ENCODE measurements at places on chromosomes 6 and 20.

DNA sequence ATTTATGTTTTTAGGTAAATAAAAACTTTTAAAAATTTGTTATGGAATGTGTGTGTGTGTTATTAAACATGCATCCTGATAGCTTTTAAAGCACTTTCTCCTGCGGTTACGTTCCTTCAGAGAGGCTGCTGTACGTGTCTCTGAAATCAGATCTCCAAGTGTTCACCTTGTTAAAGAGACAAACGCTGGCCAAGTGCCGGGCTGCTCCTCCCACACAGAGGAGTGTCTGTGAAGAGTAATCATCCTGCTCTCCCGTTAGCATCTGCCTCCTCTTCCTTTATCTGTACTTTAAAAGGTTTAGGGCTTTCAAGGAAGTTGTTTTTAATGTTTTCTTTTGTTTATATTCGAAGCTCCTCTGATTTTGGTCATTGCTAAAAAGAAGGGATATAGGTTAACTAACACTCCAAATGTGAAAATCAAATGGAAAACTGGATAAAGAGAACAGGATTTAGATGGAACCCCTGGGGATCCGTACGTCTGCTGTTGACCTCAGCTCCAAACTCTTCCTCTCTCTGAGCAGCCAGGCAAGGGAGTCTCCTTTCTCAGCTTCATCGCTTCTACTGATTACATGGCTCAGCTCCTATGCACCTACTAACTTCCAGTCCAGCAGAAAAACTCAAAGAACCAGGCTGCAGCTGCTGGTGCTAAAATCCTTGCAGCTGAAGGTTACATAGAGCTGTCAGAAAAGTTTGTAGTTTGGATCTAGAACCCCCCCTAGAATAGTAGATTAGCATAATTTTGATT lies 20.0 kb downstream of the IRF4 start:
- no peak for DNase-seq

DNA sequence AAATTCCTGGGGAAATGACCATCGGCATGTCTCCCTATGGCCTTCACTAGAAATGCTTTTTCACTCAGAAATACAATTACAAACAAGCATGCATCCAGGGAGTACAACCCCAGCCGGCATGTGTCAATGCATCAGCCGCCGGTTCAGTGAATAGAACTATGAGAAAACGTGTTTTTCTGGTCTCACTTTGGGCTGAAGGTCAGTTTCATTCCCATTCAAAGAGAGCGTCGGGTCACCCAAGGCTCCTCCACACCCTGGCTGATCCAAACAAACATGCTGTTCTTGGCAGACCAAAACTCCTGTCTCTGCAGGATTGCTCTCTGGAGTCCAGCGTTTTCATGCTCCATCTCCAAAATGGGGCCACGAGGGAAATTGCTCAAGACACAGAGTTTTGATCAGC lies 35.5 kb upstream of the NXT1 start:
- DNase-seq, result no peak

DNA sequence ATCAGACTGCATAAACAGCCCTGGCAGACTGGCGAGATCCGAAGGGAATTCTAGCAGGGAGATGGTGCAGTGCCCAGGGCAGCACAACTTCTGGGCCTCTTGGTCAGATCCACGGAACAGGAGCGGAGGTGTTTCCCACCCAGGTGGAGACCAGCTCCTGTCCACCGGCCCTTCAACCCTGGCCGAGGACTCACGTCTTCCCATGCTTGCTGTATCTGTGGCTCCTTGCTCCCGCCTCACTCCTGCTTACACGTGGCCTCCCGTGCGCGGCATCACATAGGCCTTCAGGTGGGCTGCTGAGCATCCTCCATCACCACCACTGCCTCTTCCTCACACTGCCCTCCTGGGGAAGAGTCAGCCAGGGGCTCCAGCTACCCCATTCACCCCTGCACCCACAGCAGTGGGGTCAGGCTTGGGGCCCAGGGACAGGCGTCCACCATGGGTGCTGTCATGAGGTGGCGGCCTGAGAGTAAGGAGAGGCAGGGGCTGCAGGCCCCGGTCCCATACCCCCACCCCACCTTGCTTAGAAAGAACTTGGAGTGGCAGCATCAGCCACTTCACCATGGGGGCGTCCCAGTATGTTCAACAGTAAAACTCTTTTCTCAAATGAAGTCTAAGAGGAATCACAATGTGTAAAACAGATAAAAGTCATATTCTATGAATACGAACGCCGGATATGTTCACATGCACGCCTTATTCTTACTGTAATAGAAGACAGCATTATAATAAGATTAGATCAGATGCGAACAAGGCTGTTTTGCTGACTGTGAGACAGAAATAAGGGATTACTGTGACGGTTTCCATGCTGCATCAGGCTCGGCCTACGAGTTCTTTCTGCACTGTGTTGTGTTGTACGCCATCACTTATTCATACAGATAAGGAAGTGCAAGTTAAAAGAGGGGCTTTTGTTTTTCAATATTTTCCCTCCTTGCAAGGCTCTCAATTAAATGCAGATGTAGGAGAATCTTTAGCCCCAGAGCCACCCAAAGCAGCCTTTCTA lies 165.4 kb downstream of the GRM4 start:
- no peak for DNase-seq

- DNase-seq, result no peak
Observed at GRCh38 chr6:150900049-150900448, 34.5 kb downstream of the MTHFD1L start.

- DNase-seq, result no peak
Observed at GRCh38 chr6:109722011-109722410, 30.9 kb downstream of the FIG4 start.

DNA sequence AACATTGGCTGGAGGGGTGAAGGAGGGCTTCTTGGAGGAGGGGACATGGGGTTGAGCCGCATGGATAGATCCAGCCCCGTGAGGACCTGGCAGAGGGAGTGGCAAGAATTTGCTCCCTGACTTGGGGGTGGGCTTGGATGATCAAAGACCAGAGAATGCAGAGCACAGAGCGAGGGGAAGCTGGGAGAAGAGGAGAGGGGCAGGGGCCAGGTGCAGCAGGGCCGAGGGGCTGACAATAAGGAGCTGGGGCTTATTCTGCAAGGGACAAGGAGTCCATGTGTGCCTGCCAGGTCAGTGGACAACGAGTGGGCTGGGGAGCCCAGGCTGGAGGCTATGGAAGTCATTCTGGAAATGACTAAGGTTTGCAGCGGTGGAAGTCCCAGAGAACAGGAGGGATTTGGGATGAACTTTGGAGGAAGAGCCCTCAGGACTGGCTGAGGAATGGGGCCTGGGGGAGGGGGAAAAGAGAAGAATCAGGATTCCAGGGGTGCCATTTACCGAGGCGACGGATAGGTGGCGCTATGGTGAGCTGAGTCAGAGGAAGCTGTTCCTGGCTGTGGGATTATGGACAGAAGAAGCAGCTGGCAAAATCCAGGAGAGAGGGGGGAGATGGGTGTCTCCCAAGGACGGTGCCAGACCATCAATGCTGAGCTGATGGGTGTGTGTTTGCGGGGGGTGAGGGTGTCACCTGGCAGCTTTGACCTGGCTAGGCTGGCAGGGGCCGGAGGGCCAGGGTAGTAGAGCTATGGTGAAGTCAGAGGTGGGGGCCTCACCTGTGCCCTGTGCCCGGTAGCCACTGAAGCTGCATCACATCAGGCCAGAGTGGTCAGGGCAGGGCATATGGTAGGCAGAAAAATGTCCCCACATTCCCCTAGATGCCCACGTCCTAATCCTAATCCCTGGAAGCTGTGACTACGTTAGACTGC lies 7.8 kb downstream of the KCNG1 start:
- DNase-seq, result peak; percentile 64

DNA sequence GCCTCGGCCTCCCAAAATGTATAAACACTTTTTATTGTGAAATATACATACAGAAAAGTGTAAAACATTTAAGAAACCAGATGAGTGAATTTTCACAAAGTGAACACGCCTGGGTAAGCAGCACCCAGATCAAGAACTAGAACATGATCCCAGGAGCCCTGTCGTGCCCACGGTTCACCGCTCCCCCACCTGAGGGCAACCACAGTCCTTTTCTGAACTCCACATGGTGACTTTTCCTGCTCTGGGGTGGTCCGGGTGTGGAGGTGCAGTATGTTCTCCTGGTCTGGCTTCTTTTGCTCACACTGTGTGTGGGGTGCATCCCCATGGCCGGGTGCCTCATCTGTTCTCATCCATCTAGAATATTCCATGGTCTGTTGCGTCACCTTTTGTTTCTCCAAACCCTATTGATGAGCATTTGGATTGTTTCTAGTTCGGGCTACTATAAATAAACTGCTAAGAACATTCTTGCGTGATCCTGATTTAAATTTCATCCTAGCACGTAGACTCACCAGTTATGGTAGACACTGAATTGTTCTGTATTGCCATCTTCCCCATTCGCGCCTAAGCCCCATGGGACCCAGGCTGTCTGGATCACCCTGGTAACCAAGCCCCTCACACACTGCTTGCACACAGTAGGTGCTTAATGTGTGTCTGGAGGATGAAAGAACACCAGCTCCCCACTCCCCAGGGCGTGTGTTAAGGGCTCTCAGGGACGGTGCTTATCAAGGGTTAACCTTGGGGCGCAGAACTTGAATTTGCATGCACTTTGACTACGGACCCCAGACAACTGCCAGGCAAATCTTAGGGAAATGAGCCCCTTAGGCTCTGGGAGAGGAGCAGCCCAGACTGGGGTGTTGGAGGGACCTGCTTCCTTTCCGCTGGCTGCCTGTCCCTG lies 56.2 kb downstream of the CTCFL start:
- DNase-seq, result no peak

DNA sequence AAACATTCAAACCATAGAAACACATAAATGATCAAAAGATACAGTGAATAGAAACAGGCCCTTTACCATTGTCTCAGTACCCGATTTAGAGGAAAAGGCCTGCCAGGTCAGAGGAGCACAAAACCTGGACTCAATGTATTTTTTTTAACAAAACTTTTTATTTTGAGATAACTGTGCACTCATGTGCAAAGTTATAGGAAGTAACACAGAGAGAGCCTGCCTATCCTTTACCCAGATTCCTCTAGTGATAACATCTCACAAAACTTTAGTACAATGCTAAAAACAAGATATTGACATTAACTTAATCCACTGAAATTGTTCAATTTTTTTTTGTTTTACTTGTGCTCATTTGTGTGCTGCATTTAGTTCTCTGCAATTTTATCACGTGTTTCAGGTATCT lies 36.8 kb upstream of the SAMD3 start:
- no peak for DNase-seq

DNA sequence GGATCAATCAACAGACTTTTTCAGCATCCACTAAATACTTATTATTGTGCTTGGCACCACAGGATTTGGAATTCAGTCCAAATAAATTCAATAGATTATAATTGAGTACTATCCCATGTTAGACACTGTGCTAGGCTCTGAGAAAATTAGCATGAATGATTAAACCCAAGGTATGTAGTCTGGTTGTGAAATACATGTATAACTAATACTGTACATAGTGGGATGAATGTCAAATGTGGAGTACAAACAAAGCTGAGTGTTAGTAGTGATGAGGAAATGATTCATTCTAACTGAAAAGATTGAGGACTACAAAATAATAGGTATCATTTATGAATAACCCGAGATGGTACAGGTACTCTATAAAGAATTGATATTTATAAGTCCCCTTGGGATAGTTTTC lies 111.9 kb upstream of the FLRT3 start:
- DNase-seq, result no peak

DNA sequence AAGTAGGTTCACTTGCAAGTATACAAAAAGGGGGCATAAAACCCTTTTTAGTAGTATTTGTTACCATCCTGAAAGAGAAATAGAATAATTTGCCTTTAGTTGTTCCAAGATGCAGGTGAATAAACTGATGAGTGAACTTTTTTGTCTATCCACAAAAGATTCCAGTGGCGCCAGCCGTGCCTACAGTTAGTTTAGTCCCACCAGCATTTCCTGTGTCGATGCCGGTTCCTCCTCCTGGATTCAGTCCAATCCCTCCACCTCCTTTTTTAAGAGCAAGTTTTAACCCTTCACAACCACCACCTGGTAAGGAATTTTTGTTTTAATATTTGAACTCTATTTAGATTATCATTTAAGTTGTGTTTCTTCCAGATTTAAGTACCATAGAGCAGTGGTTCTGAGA lies 90.9 kb downstream of the SCAF8 start:
- peak; percentile 5 for DNase-seq

DNA sequence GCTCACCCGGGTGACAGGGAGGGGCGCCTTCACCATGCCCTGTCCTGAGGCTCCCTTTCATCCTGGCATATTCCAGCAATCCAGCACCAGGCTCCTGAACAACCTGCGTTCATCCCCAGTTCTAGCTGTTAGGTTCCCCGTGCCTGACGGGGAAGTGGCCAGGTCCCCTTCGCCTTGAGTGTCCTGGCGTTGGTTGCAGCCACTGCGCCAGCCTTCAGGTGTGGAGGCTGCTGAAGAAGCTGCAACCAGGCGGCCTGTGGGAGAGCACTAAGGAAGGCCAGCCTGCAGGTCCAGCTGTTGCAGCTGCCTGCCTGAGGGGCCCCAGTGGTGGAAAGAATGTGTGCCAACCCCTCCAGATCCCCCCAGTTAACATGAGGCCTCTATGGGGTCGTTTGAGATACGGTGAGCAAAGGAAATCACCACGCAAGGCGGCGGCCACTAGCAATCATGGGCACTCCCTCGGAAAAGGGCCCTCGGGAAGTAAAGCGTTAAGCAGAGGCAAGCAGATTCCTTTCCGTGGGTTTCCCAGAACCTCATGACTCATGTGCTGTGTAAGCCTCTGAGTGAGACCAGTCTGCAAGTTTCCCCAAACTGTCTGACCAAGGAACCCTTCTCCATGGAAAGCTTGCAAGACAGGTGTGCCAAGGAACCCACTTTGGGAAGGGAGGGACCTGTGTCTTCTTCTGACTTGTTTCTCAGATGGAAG lies 320.8 kb downstream of the TAF4 start:
- DNase-seq, result no peak

- DNase-seq, result no peak
Observed at GRCh38 chr20:2749951-2750490, 50.4 kb downstream of the CPXM1 start.

DNA sequence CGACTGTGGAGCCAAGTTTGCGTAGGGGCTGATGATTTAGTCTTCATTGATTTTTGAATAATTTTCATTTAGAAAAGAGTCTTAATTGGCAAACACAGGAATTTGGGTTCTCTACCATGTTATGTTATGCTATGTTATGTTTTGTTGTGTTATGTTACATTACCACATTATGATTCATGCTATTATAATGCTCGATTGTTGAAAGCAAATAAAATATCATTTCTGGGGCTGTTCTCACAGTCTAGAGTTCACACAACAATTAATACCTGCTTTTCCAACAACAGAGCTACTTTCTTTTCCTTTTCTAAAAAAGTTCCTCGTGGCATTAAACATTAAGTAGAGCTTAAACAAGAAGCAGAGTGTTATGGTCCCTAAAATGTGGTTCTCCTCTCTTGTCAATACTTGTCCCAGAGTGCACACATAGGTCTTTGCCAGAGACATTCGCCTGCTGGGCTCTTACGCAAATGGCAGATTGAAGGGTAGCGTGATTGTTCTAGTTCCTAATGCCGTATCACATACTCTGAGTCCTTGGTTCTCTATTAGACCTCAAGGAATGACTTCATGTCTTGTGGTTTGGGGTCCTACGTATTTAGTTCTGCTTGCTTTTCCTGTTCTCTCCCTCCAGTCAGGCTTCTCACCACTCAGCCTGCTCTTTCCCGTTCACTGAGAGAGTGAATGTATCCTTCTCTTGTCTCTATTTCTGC lies 370.3 kb downstream of the CD109 start:
- DNase-seq, result no peak

GRCh38 chr20:2379511-2380229 lies 1.0 kb upstream of the TGM6 start:
- no peak for DNase-seq

Measured in COR-L47 (cell line).